GM23248 (cell line): ENCODE measurements at places on chromosomes 12 and 14. TPM values are rescaled to one million over a fixed set of nuclear protein-coding genes. Genes with fewer than 3 reads are reported as not detected.

- peak; percentile 79 for DNase-seq
Measured at GRCh38 chr14:51880835-51881580, 20.6 kb downstream of the GNG2 start.

DNA sequence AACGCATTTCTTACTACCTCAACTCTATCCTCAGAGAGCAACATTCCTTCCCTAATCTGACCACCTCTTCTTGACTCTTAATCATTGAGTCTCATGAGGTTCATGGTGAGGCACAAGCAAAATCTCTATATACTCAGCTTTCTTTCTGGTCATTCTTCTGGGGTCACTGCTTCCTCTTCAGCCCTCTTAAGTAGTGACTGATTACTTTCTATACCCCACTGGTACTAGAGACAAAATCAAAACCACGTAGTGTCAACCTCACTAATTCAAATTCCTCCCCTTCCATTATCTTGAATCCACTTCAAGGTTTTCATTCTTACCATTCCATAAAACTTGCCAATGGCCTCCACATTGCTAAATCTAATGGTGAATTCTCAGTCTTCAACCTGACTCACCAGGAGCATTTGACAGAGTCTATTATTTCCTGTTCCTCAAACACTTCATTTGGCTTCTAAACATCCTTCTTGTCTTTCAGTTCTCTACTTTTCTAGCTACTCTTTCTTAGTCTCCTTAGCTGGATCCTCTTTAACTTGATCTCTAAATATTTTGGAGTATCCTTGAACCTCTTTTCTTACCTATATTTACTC is 6.8 kb downstream of the WDHD1 start:
- DNase-seq, result peak; percentile 52

DNA sequence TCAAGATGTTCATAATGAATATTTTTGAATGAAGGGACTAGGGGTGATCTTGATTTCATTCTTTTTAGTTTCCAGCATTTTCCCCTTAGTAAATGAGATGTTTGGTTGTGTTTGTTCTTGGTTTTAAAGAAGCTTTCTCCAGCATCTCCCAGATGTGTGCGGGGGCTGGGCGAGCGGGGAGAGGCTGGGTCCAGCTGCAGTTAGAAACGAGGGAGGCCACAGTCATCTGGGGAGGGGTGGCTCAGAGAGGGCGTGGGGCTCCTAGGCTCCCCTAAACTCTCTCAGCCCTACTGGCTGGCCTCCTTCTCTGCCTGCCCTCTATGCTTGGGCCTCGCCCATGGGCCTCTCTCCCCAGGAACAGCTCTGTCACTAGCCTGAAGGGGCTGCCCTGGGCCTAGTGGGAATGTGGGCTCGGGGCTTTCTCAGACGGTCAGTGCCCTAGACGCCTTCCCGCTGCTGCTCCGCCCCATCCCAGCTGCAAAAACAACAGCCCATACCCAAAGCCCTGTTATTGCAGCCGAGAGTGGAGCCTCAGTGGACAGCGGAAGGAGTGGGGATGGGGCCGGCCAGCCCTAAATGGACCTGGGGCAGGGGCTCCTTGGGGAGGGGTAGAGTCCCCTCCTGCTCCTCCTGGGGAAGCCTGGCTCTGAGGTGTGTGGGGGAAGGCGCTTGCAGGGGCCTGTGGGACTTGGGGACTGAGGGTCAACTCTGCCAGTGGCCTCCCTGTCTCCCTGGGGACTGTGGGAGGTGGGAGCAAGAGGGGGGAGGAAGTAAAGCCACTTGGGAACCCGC is 18.3 kb upstream of the EIF2B2 start:
- no peak for DNase-seq

GRCh38 chr12:112939761-112940381 is 1.6 kb downstream of the OAS3 start:
- no peak for DNase-seq

DNA sequence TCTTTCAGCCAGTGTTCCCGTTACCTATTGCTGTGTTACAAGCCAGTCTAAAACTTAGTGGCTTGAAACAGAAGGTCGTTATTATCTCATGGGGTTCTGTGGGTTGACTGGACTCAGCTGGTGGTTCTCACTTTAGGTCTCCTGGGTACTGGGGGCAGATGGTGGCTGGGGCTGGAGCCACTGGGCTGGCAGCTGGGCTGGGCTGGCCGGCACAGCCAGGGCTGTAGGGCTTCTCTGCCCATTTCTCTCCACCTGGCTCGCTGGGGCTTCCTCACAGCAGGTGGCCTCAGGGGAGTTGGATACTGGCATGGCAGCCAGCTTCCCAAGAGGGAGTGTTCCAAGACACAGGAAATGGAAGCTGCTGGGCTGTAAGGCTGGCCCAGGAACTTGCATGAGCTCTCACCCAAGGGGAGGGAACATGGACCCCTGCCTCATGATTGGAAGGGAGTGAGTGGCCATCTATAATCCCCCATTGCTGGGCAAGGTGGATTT is 27.0 kb downstream of the TUNAR start:
- no peak for DNase-seq

Gene KLHL33
- not detected in 2 replicates for total RNA-seq

DNA sequence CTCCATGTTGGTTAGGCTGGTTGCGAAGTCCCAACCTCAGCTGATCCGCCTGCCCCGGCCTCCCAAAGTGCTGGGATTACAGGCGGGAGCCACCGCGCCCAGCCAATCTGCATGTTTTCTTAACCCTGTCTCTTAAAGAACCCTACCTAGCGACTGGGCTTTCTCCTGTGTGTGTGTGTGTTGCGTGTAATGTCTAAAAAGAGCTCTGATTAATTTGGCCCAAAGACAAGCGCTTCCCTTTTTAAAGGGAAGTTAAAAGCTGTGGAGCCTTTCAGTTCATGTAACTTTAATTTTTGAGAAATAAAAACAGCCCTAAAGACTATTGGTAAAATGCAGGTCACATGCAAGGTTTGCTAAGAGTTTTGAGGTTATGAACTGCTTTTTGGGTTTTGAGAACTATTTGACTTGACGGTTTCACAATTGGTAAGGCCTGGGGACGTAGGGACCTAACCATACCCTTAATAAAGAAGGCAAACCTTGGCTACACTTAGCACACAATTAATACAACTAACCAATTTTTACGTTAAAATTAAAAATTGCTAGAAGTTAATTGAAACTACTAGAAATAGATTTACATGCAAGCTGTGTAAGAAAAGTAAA is 103.2 kb downstream of the KCNMB4 start:
- no peak for DNase-seq

GRCh38 chr12:31964280-31964679 is 5.1 kb downstream of the RESF1 start:
- DNase-seq, result no peak

GRCh38 chr14:95291859-95292542 is 27.7 kb downstream of the CLMN start:
- peak; percentile 55 for DNase-seq

DNA sequence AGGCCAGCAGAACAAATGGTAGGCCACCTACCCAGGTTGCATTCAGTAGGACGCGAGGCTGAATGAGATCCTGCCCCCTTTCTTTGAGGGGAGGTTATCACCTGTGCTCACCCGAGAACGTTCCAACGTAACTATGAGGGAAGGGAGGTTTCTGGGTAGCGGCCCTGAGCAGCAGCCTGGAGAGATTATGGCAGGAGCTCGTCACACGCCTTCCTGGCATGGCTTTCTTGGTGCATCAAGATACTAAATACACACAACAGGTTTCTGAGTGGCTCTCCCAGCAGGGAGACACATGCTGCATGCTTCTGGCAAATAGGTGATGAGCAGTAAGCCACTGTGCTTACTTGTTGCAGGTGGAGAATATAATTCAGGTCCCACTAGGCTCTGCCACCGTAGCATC is 147.7 kb downstream of the CALM1 start:
- no peak for DNase-seq

DNA sequence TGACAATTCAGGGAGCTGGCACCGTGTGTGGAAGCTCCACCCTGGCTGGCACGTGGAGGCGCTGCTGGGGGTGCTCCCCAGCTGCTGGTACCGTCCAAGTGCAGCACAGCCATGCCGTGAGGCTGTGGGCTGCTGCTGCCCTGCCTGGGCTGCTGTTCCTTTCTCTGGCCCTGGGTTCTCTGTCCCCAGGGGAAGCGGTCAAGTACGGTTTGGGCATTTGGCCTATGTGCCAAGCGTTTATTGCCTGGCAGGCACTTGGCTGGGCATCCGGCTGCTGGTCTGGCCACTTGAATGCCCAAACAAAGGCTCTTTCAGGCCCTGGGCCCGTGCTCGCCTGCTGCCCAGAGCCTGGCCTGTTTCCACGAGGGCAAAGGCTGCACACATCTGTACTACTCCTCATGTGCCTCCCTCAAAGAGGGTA is 39.6 kb downstream of the RHOF start:
- DNase-seq, result no peak

Gene SLCO1B3
- not detected in 2 replicates for total RNA-seq

DNA sequence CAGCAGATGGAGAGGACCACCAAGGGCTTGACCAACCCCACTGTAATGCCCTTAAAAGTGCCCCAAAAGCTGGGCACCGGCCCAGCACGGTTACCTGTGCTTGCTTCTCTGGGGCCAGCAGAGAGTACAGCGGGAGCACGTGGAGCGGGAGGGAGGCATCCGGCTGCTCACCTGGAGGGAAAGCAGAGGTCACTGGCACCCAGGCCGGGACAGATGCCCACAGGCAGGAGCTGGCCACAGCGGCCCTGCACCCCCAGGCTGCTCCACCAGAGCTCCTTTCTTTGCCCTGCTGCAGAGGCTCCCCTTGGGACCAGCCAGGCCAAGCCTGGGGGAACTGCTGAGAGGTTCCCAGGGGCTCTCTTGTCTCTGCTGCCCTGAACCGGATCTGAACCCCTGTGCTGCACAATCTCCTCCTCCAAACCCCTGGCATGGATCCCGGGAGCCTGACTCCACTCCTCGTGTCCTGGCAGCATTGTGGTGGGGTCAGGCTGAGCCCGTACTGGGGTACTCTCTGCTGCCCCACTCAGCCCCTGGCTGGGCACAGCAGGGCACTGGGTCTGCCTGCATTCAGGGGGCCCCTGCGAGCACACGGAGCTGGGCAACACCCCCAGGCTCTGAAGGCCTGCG is 24.0 kb downstream of the DHX37 start:
- DNase-seq, result no peak

Gene TMBIM6
- total RNA-seq, result 461 and 510 TPM in 2 replicates

DNA sequence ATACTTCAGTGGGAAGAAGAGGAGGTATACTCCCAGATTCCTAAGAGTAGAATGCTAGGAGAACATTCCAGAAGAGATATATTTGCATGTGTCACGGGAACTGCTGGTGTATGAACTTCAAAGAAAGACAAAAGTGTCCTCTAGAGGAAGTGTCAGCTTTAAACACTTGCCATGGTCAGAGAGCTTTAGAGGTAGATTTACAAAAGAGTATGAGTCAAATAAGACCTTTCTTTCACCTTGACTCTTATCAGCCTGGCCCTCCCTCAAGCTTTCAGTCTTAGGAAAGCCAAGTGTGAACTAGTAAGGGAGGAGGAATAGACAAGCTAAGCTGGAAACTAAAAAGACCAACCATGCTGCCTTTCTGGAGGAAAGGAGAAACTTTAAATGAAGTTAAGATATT is 34.7 kb downstream of the COX8C start:
- DNase-seq, result no peak

DNA sequence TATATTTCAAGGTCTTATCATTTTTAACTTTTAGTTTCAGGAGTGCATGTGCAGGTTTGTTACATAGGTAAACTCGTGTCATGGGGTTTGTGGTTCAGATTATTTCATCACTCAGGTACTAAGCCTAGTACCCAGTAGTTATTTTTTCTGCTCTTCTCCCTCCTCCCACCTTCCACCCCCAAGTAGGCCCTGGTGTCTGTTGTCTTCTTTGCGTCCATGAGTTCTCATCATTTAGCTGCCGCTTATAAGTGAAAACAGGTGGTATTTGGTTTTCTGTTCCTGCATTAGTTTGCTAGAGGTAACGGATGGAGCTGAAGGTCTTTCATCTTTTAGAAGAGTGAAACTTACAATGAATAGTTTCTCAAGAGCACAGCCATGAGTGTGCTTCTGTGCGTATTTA is 24.4 kb downstream of the PIWIL1 start:
- no peak for DNase-seq

DNA sequence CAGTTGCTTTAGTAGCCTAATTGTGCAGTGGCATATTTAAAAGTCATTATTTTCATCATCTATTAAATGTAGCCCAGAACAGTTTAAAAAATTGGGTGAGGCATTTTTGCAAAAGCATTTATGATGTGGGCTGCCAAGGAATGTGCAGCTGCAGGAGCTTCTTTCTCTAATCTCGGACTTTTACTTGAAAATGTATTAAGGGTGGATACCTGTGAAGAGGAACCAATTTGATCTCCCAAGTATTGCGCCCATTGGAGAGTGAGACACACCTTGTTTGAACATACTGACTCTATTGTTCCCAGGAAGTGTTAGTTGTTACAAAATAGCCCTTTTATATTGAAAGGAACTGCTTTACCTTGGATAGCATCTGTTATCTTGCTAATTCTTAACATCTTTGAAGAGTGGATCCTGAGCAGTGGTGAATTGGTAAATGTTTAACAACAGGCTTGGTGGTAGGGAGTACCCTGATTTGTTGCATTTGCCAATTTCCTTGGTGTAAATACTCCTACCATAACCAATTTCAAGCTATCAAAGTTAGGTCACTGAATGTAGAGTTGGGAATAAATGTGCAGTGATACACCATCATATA is 42.5 kb upstream of the HMGA2 start:
- no peak for DNase-seq

GRCh38 chr14:100616854-100617409 is 29.7 kb upstream of the BEGAIN start:
- DNase-seq, result no peak

- DNase-seq, result peak; percentile 12
Measured at GRCh38 chr14:95273001-95273978, 46.4 kb downstream of the CLMN start.

Gene HOXC6
- total RNA-seq, result 3.6 and 4.9 TPM in 2 replicates

Gene POTEM
- not detected in 2 replicates for total RNA-seq

DNA sequence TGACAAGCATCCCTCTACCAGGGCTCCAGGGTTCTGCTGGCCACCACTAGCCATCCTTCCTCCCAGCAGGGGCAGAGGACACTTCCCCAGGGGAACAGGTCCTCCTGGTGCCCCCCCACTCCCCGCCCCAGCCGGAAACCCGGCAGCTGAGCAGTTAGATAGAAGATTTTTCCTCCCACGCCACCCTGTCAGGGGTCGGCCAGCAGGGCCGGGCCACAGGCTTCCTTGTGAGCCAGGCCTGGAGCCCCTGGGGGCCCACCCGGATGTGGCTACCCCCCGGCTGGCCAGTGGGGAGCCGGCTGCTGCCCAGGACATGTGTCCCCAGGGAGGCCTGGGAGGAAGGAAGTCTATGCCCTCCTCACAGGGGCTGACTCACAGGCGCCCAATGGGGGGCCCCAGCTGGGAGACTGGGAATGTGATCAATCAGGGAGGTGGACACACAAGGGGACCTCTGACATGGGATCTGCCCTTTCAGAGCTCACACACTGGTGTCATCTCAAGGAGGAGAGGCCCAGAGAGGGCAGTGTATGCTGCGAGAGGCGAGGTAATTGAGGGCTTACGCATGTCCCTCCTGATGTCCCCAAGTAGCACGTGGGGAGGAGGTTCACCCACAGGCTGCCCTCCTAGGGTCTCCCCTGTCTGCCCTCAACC is 4.2 kb downstream of the SH2B3 start:
- peak; percentile 87 for DNase-seq

Gene CNTN1
- 0.32 and 0.51 TPM in 2 replicates for total RNA-seq

GRCh38 chr12:57126061-57126460 is 2.2 kb upstream of the LRP1 start:
- no peak for DNase-seq

- no peak for DNase-seq
Measured at GRCh38 chr14:50901361-50901760, 29.5 kb downstream of the ABHD12B start.

- no peak for DNase-seq
Measured at GRCh38 chr14:99924379-99924778, 131.2 kb downstream of the EML1 start.

- no peak for DNase-seq
Measured at GRCh38 chr12:60834806-60835205, 1239.0 kb downstream of the SLC16A7 start.

Gene CARMIL3
- under 0.01 TPM in 1 of 2 replicates, not detected in the other for total RNA-seq

- DNase-seq, result no peak
Measured at GRCh38 chr14:68401855-68402254, 391.0 kb downstream of the ZFP36L1 start.
